ENCODE measurements at places on chromosomes 7 and 10.
A peak's percentile ranks its signal among the peaks of the same experiment; 100 is the strongest.

GRCh38 chr10:53894145-53894544 lies 906.9 kb downstream of the PCDH15 start:
- DNase-seq = no peak

DNA sequence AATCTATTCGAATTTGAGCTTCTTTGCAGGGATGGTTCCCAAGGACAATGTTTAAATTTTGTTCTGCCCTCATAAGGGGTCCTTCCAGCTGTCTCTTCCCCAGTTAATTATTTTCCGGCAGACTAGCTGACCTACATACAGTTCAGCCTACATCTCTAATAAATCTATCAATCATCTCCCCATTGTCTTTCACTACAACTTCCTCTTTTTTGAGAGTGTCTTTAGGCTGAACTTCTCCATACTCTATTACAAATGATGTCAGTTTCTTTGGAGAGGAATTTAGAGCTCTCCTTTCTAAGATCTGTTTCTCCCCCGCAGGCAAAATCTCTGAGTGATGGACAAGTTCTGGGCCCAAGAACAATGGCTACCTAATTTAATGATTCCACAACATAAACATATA lies 122.2 kb downstream of the PCLO start:
- no peak for DNase-seq

GRCh38 chr10:3074145-3074665 lies 6.9 kb downstream of the PFKP start:
- no peak for DNase-seq

GRCh38 chr7:47578579-47579270 lies 3.2 kb downstream of the TNS3 start:
- DNase-seq = no peak

DNA sequence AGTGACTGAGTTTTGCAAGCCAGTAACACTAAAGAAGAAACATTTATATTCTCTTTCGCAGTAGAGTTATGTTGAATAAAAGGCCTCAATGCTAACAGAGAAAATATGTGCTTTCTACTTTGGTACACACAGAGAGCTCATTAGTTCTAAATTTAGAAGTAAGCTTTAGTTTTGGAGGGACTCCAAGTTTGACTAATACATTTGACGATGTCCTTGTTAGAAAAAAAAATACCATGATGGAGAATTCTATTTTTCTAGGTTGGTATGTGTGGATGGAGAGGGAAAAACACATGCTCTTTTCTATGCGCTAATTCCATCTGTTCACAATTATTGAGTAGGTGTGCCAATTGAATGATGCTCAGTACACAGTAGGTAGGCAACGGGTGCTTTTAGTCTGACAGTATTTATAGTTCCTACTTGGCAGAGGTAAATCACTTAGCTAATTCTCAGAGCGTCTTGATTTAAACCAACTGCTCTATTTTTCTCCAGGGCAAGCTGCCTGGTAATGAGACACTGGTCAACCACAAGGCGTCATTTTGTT lies 327.2 kb upstream of the AKR1E2 start:
- peak; percentile 96 for DNase-seq

GRCh38 chr10:101535949-101536348 lies 52.1 kb downstream of the POLL start:
- no peak for DNase-seq

DNA sequence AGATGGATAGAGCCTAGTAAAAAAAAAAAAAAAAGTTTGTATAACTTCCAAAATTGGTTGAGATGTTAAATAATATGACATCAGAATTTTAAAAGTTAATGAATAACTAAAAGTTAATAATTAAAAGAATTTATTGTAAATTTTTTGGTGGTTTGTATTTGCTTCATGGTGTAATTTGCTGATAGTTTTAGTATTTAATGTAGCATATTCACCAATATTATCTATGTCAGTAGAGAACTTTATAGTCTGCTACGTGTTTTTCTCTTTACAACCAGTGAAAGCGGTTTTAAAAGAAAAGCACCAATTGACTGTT lies 51.8 kb upstream of the STEAP4 start:
- DNase-seq = no peak

DNA sequence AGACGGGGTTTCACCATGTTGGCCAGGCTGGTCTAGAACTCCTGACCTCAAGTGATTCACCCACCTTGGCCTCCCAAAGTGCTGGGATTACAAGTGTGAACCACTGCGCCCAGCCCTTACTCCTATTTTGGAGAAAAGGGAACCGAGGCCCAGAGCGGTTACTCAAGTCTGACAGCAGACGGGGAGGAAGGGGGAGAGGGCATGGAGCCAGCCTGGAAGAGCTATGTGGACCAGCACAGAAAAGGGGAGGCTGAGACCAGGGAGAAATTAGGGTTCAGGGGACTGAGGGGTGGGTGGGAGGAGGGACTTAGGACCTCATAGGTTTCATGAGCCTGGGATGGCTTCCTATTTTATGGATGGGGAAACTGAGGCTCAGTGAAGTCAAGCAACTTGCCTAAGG lies 1.5 kb downstream of the SFRP5 start:
- no peak for DNase-seq

DNA sequence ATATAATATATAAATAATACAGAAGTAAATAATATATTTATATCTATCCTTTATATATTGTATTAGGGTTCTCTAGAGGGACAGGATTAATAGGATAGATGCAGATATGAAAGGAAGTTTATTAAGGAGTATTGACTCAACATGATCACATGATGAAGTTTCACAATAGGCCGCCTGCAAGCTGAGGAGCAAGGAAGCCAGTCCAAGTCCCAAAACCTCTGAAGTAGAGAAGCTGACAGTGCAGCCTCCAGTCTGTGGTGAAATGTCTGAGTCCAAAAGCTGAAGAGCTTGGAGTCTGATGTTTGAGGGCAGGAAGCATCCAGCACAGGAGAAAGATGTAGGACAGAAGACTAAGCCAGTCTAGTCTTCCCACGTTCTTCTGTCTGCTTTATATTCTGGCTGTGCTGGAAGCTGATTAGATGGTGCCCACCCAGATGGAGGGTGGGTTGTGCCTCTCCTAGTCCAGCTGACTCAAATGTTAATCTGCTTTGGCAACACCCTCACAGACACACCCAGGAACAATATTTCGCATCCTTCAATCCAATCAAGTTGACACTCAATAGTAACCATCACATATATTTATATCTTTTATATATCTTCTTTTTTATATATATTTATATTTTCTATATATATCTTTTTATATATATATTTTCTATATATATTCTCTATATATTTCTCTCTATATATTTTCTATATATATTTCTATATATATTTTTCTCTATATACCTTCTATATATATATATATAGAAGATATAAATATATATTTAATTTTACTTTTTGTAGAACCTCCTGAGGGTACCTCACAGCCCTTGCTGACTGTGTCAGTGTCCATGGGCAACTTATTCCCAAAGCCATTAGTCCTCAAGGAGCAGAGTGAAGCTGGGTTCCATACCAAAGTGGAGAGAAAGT lies 24.6 kb upstream of the AKR1B10 start:
- no peak for DNase-seq

DNA sequence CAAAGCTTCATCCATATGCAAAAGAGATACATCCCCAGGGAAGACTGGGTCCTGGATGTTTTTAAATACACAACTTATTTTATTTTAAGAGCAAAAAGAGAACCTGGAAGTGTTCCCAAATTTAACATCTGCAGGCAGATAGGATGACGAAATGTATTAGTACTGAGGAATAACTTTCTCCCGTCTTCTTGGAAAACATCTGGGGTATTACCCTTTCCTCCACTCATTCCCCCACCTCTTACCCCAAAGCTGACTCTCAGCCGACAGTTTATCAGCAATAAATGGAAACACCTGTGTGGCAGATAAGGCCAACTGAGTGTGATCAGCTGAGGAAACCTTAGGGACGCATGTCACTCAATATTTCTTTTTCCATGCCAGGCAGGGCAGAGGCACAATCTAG lies 435.6 kb upstream of the NPVF start:
- DNase-seq = no peak

DNA sequence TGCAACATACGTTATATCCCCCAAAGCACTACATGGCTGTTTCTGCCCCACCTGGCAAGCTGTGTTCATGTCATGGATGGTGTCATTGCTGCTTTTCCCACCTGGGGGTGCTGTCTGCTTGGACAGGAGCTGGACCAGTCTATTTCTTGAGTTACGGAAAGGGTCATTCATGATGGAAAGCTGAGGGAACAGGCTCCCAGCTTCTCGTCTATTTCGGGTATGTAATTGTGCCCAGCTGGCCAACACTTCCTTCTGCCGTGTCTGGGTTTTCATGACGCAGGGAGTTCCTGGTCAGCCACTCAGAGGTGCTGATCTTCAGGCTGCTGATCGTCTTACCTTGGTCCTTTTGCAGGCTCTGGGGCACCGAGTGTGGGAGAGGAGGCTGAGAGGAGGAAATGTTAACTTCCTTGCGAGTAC lies 8.6 kb downstream of the BTBD16 start:
- DNase-seq = peak; percentile 1

DNA sequence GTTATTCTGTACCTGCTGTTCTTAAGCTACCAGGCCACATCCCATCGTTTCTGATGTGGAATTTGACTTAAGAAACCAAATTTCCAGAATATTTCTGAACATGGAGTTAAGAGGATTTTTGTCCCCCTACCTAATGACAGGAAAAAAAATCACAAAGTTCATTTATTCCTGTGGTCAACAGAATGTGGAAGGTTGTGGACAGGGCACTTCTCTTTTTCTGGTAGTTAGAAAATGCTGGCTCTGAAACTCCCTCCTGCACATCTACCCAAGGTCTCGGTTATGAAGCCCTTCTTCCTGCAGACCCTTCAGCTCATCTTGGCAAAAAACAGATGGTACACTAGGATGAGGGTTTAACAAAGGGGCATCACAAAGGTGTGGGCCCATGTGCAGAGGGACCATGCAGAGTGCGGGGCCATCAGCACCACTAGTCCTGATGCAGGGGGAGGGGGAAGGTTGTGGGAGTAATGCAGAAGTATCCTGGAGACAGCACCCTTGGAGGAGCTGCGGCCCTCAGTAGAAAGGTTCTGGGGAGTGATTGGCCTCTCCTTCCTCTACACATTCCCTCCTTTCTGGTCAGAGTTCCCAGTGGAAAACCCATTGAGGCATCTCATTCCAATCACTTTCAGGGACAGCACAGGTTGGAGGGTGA lies 9.8 kb downstream of the ALOX5 start:
- DNase-seq = no peak

- DNase-seq = no peak
Measured at GRCh38 chr10:109282510-109282909, 640.8 kb downstream of the XPNPEP1 start.
